CD4-positive, alpha-beta T cell treated with Interleukin-1 beta for 1 hour (primary cell): ENCODE measurements at places on chromosomes 11 and 22.

GRCh38 chr22:27460591-27461347 lies 340.8 kb downstream of the MN1 start:
- DNase-seq, result no peak

GRCh38 chr11:47508240-47508957 lies 44.5 kb downstream of the CELF1 start:
- DNase-seq, result no peak

GRCh38 chr11:61918938-61919704 lies 1.8 kb upstream of the RAB3IL1 start:
- DNase-seq, result no peak

DNA sequence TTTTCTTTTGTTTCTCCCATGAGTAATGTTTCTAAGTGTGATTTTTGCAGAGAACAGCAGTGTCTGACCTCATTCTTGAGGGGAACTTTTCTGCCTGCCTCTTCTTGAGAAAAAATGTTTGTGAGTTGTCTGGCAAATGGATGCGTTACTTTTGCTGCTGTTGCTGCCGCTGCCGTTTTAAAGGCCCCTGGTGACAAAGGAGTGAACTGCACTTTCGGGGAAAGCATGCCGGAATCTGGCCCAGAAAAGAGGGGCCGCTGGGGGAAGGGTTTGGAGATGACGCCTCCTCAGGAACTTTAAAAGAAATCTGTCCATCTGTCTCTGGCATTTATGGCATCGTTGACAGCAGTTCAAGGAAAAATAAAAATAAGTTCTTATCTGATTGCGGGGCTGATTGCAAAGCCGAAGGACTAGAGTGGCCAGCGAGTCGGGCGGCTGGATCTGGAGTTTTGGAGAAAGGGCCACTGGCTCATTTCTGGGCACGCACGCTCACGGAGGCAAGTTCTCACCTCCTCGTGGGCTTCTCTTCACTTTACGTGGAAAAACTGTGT lies 16.5 kb downstream of the ZBTB16 start:
- DNase-seq, result peak; percentile 55
